ENCODE measurements at places on chromosomes 5 and 9. TPM values are rescaled to one million over a fixed set of nuclear protein-coding genes. Genes with fewer than 3 reads are reported as not detected.

DIPK1B gene
- total RNA-seq, result 0.77 TPM

PIK3R1 gene
- total RNA-seq, result 36.3 TPM

GNA14 gene
- 0.26 TPM for total RNA-seq

GRM6 gene
- not detected for total RNA-seq

BTNL3 gene
- total RNA-seq, result not detected

PCAT7 gene
- total RNA-seq, result under 0.01 TPM

PCDHA11 gene
- 0.51 TPM for total RNA-seq

SLC36A2 gene
- total RNA-seq, result not detected

Measured in fibroblast of lung (primary cell).